Stimulated activated CD4-positive, alpha-beta T cell treated with anti-CD3 and anti-CD28 coated beads, Interleukin-2, amount 100 ng/mL, for 48 hours (primary cell): ENCODE measurements at places on chromosomes 5 and 9.

- no peak for DNase-seq
Observed at GRCh38 chr9:109886617-109887016, 106.6 kb downstream of the PALM2AKAP2 start.

GRCh38 chr9:135447126-135447525 is 32.5 kb upstream of the PPP1R26 start:
- no peak for DNase-seq

DNA sequence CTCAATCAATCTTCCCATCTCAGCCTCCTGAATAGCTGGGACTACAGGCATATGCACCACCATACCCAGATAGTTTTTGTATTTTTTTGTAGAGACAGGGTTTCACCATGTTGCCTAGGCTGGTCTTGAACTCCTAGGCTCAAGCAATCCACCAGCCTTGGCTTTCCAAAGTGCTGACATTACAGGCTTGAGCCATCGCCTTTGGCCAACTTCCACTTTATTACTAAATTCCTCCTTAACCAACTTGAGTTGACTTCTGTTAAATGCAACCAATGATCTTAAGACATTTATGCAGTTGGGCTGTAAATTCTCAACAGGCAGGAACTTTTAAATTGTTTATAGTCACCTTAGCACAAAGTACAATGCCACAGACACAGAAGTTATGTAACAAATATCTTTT is 2.8 kb downstream of the LARS1 start:
- no peak for DNase-seq

DNA sequence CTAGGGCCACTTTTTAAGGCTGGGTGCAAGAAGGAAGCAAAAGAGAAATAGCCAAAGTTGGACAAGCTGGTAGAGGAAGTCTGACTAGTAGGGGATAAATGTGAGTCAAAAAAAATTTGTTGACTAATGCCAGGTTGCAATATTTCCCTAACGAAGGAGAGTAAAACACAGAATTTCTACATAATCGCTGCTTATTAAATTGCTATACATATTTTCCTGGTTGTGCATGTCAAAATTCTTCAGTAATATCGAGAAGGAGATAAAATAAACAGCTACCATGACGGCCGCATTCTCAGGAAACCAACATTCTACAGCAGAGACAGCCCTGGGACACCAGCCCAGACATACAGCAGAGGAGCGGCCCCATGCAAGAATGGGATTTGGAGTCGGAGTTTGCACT is 148.3 kb downstream of the ESM1 start:
- DNase-seq: no peak

DNA sequence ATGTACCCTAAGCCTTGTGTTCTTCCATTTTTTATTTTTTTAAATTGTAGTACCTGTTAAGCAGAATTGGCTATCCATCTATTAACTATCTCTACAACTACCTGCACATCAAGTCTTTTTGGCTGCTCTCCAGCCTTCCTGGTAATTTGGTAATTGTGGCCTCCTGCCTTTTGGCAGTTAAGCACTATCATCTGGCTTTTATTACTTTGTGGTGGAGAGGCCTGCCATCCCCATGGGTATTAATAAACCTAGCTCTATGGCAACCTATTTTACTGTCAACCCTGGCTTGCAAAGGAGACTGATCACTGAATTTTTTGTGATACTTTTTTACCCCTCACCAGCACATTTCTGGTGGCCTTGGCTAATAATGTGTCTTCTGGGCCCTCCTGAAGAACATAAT is 20.5 kb downstream of the SELENOP start:
- DNase-seq: no peak

GRCh38 chr5:58462623-58463230 is 2.8 kb upstream of the PLK2 start:
- DNase-seq: no peak

- no peak for DNase-seq
Observed at GRCh38 chr5:170736966-170737365, 46.6 kb upstream of the GABRP start.
